Jurkat, Clone E6-1 (cell line): ENCODE measurements at places on chromosomes 7 and 10.

DNA sequence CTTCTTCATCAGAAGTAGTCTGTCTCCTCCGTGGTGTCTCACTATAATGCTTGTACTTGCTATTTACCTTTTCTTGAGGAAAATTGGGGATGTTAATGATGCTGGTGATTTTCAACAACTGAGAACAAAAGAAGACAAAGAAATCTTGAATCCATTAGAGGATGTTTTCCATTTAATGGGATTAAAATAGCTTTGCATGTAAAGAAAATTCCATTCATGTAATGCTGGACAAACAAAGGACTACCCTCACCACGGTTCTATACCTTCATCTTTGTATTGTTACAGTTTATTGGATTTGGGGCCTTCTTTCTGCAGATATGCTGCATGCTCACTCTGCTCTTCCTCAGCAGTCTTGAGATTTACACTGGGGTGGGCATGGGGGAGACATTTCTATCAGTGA, 128.4 kb downstream of the WNT2 start:
- no peak for DNase-seq

GRCh38 chr10:17423632-17424186, 30.7 kb downstream of the ST8SIA6 start:
- DNase-seq, result peak; percentile 49

- no peak for DNase-seq
Measured at GRCh38 chr7:121101621-121102020, 113.1 kb downstream of the CPED1 start.

GRCh38 chr10:25103703-25104102, 71.1 kb upstream of the GPR158 start:
- no peak for DNase-seq

GRCh38 chr10:126062131-126063032, 166.0 kb downstream of the FANK1 start:
- DNase-seq, result no peak

- DNase-seq, result peak; percentile 67
Measured at GRCh38 chr7:128209229-128210035, 31.6 kb upstream of the LEP start.

GRCh38 chr10:100307684-100308083, 21.2 kb upstream of the BLOC1S2 start:
- DNase-seq, result no peak

GRCh38 chr7:157139810-157140510, 1.2 kb downstream of the UBE3C start:
- peak; percentile 81 for DNase-seq

DNA sequence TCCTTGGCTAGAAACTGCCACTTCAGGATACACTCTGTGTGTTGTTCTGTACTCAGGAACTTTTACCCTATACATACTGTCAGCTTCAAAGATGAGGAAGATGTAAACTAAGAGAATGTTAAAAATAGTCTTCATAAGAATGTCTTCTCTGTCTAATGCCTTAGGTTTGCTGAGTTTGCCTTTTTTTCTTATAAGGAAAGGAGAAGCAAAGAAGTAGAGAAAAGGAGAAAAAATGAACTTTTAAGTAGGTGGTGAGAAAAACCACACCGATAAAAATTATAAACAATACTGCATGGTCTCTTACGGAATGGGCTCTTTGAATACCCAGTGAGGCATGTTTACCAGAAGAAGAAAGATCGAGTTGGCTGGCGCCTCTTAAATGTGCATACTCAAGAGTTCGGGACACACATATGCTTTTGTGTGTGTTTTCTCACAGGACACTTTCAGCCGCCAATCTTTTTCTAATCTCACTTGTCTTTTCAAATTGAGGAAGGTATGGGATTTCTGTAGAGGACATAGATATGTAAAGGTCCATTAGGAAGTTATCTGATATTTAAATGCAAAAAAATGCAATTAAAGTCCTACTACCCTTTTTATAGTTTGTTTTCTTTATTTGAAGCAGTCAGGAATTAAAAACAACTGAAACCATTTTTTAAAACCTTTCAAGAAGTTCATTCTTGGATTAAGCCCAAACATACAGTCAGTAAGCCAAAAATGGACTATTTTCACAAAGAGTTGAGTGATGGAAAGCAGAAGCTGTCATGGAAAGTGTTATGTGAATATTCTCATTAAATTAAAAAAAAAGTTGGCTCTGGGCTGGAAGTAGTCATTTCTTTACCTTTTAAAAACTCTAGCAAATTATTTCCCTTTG, 100.6 kb upstream of the MDFIC start:
- DNase-seq, result no peak

DNA sequence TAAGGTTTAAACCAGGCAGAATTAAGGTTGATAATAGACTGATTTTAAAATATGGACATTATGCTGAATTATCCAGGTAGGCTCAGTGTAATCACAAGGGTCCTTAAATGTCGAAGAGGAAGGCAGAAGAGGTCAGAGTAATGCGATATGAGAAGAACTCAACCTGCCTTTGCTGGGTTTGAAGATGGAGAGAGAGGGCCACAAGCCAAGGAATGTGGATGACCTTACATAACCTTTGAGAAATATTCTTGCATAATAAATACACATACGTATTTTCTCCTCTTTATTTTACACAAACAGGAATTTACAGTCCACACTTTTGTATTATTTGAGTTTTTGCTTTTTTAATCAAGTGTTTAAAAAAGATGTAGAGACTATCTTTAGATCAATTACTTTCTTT, 88.5 kb downstream of the ST7 start:
- no peak for DNase-seq
